ENCODE measurements at places on chromosomes 2 and 18.

DNA sequence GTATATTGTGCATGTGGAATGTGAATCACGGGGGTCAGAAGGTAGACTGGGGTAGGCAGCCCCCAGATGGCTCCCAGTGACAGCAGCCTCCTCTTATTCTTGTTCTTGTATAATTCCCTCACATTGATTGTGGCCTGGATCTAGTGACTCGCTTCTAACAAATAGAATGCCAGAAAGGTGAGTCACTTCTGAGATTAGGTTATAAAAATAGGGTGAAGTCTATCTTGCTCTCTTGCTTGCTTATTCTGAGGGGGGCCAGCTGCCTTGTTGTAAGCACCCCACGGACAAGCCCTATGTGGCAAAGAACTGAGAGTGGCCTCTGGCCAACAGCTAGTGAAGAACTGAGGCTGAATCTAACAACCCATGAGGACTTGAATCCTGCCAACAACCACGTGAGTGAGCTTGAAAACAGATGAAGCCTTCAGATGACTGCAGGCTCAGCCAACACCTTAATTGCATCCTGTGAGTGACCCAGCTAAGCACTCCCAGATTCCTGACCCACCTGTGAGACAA is 15.6 kb upstream of the RMND5A start:
- peak; percentile 37 for DNase-seq

GRCh38 chr2:197322724-197323720 is 12.4 kb upstream of the ANKRD44 start:
- DNase-seq = no peak

- no peak for DNase-seq
Observed at GRCh38 chr2:197159661-197160211, 150.8 kb downstream of the ANKRD44 start.

DNA sequence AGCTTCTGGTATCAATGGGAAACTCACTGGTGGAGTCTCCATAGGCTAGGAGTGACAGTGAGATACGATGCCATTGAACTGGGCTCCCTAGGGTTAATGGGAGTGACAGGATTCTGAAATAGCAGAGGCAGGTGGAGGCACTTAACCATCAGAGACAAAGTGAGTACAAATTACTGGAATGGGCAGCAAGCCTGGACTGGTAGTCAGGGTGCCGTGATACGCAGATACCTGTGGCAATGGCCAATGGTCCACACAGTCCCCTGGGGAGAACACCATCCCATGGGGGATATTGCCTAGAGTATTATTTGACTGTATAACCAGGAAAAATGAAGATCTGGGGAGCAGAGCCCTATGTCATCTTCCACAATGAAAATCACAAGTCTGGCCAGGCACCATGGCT is 17.3 kb downstream of the CHCHD5 start:
- no peak for DNase-seq

DNA sequence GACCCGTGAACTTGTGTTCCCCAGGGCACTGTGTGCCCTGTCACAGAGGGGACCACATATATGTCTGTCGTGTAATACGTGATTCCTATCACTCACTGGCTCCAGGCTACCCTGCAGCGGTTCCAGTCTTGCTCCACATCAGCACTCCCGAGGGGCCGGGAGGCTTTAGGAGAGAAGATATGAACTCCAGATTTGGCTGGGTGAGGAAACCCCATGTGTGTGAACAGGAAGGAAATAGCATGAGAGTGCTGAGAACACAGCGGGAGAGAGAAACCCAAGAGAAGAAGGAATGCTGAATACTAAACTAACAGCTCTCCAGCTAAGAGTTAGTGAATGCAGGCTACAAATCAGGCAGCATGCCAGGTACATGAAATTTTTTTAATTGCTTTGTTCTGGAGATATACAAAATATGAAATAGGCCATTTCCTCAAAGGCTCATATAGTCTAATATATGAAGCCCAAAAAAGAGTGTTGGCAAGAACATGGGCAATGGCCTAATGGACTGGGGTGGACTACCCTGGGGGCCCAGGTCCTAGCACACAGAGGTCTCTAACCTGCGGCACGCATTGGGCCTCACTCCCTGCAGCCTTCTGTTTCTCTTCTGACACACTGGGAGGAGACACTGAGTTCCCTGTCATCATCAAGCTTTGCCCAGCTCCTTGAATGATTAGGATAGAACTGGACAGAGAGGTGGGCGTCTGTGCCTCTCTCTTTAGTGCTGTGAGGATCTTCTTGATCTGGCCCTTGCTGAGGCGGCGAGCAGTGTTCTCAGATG is 372.8 kb upstream of the RAB6C start:
- no peak for DNase-seq

GRCh38 chr2:176187200-176187898 is 1.1 kb upstream of the HOXD1 start:
- DNase-seq = no peak

DNA sequence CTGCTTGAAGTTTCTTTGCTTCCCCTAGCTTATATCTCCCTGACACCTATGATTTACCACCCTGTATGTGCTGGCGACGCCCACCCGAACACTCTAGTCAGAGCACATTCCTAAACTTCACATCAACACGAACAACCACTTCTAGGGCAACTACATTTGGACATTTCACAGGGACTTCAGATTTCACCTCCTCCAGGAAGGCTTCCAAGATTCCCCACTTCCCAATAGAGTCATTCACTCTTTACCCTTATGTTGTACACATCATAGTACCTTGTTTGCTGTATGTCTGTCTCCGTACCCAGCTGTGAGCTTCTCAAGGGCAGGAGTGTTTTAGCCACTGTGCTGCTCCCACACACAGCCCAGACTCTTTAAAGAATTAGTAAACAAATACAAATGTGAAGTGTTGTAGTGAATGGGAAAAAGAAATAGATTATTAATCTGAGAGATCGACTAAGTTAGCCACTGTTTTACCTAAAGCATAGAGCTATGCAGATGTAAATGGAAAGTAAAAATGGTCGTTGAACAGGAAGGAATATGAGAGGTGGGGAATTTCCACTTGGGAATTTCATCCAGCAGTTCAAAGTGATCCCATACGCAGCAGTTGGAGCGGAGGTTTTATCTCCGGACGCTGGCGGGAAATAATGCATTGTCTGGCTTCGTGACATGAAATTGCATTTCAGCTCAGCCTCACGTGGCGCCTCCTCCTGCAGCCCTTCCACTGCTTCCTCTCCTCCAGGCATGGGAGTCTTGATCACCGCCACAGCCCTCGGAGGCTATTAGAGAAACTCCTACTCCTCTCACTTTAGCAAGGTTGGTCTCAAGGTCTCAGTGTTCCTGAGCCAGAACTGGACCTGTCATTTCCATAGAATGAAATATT is 233.4 kb upstream of the COPS8 start:
- no peak for DNase-seq

DNA sequence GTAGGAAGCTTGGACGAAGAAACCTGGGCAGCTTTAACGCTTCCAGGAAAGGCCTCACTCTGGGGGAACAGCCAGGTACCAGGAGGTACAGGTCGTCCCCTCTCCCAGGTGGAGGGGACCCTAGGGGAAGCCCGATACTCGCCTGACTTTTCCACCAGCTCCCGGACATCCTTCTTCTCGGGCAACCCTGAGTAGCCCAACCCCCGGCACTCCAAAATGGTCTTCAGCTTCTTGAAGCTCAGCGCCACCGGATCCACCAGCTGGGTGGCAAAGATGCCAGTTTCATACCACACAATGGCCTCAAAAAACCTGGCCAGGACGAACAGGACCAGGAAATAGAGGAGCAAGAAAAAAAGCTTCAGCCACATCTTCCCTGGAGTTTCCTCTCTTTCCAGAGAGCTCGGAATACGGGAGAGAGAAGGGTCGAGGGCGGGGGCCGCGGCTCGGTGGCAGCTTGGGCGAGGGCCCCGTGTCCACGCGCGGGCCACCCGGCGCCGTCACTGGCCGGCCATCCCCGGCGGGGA is 1.1 kb downstream of the RNF103 start:
- DNase-seq = no peak

DNA sequence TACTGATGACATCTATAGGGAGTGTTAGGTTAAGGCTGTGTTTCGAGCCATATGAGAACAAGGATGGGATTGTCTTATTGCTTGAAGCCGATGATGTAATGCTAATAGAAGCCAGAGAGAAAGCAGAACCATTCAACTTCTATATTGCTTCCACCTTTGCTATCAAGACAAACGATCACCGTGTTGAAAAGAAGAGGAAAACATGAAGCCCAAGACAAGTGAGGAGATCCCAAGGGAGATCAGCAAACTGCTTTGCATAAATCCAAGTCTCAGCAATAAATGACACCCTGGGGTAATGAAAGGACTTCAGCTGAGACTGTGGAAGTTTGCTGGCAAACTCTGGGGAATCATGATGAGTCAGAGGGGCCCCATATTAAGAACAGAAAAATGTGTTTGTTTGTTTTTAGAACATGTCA is 206.2 kb downstream of the NCKAP5 start:
- DNase-seq = peak; percentile 37

DNA sequence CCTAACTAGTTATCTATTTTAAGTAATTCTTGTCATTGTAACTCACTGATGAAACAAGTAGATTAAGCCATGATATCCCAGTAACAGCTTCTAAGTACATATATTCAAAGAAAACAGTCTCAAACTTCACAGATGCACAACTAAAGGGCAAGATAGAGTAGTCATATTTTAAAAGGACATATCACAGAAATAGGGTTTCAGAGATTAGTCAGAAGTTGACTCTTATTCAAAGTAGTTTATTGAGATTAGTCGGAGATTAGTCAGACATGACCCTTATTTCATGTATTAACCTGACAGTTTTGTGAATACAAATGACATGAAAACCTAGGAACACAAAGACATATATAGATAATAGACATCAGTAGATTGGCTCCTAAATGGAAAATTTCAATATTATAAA is 15.9 kb upstream of the CHAC2 start:
- no peak for DNase-seq

DNA sequence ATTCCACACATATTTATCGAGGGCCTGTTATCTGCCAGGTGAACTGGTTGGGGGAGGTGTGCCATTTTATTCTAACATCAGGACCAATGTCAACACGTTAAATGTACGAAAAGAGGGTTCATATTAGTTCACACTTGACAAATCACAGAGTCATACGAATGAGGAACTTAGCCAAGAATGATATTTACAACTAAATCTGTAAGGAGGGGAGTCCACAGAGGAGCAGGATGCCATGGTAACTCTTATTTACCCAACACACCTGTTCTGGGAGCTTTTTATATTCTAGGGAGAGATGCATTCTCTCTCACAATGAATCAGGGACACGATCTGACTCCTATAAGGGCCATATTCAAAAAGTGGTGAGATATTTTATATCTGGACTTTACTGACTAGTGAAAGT is 144.1 kb downstream of the CDC42EP3 start:
- no peak for DNase-seq

DNA sequence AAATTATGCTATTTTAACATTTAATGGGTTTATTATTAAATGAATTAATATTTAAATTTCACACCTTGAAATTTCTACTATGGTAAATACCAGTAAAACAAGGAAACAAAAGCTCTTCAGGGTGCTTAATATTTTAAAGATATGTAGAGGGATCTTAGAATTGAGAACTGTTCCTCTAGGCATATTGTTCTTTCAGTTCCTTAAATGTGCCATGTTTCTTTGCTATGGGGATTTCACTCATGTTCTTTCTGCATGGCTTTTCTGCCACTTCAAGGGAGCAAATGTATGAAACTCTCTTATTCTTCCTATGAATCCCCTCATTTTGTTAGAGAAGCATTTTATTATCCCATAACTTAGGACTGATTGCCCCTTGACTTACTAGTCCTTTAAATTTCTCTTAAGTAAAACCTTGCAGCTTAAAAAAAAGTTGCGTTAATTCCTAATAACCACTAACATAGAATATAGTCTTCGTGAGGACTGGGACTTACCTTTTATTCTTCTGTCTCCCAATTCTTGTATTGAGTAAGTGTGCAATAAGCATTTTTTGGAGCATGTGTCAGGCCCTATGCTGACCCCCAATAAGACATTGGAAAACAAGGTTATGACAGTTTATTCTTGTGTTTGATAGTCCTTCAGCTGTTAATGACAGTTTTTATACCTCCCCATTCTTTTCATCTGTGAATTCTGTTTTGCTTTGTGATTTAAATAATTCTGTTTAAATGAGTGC is 95.7 kb downstream of the BIRC6 start:
- no peak for DNase-seq

GRCh38 chr2:158491072-158491471 is 34.3 kb downstream of the PKP4 start:
- DNase-seq = no peak

GRCh38 chr2:219207134-219207883 is 727 bp downstream of the ZFAND2B start:
- DNase-seq = no peak

DNA sequence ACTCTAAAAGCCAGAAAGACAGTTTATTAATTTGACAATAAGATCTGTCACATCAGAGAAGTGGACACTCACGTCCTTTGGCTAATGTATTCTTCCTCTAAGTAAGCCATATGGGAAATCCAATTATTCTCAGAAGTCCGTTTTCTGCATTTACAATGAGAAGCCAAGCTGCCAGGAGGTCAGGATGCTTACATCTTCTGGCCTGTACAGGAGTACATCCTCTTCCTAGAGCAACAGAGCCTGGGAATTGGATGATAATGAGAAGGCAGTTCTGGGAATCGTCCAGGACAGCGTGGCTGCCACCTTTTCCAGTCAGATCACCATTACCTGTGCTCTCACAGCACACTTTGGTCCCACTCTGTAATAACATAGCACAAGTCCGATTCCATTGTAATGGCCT is 5.2 kb downstream of the RAPGEF4 start:
- DNase-seq = no peak

DNA sequence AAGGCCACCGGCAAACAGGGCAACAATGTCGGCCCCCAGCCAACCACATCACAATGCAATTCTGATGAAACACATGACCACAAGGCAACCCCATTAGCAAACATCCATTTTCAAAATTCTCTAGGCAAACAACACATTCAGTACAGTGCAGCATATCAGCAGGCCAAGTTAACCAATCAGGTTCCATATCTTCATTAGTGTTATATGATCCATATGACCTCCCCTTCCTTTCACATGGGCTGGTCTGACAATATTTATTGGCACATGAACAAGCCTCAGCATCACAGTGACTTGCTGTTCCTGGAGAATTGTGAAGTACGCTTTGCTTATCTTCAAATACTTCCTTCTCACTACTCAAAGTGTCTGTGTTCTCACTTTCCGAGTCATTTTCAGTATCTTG is 19.8 kb downstream of the RNF103 start:
- no peak for DNase-seq

DNA sequence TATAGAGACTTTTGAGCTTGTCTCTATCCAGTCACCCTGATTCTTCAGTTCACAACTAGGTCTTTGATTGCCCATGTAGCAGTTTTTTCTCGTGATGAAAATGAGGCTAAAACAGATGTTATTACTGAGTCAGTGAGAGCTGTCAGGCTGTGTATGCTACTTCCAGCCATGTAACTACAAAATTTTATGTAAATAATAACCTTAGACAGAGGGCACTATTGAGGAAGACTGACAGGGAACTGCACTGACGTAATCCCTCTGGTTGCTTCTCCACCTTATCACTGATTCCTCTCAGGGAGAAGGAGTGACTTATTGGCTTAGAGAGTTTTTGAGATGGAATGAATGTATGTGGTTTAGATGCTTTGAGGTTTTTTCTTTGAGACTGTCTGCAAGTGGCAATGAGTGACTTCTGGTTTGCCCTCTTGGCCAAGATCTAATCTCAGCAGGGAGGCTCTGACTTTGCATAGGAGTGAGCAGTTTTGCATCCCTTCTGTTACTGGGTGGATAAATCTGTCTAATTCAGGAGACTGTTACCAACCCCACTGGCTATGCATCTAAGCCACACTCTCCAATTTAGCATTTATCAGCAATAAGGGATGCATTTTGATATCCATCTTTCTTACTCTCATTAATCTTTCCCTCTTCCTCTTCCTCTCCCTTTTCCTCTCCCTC is 555.2 kb upstream of the FANCL start:
- no peak for DNase-seq

- no peak for DNase-seq
Observed at GRCh38 chr2:134665727-134666506, 52.9 kb downstream of the TMEM163 start.

Measured in brain pericyte (primary cell).